ENCODE measurements at places on chromosomes 5 and 9.

DNA sequence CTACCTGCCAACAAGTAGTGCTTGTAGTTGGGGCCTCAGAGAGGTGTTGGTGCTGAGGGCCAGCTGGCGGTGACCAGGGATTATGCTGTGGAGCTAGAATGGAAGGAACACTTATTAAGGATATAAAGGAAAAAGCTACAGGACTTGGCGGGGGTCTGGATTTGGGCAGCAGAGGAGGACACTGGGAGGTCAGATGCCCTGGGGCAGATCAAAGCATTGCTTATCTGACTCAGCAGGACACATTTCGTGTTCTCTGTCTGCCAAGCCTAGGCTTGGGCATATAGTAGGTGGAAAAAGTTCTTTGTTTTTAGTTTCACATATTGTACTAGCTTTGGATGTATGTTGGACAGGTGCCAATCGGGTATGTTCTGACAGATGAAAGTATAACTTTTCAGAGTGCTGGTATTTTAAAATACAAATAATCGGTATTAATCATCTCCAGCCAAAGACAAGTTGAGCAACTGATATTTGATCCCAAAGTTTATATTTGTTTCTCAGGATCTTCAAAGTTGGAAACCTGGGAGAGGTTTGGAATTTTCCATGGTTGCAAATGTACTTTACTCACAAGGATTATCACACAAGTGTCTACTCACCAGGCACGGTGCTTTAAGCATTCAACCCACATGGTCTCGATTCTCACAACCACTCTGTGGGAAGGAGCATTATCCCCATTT, 69.4 kb downstream of the IQGAP2 start:
- DNase-seq, result no peak

- DNase-seq, result no peak
These were observed 283.4 kb downstream of the NFIB start for GRCh38 chr9:14030375-14031059.

- DNase-seq, result no peak
These were observed 2.5 kb upstream of the KDM3B start for GRCh38 chr5:138349852-138350562.

GRCh38 chr5:66814146-66814991, 218.2 kb downstream of the MAST4 start:
- no peak for DNase-seq

DNA sequence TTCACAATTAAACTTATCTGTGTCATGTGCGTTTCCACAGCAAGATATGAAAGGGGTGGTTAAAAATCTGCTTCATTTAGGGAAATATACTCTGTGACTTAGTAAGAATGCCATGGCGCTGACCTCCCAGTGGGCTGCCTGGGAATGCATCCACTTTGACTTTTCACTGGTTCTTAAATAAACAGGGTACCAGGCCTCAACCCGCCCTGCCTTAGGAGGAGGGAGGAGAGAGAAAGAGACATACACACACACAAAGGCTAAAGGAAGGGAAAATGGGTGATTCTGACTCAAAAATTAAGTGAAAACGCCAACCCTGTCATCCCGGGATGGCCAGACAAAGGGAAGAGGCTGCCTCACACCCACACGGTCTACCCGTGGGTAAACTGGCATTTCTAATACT, 122.1 kb downstream of the EBF1 start:
- no peak for DNase-seq

DNA sequence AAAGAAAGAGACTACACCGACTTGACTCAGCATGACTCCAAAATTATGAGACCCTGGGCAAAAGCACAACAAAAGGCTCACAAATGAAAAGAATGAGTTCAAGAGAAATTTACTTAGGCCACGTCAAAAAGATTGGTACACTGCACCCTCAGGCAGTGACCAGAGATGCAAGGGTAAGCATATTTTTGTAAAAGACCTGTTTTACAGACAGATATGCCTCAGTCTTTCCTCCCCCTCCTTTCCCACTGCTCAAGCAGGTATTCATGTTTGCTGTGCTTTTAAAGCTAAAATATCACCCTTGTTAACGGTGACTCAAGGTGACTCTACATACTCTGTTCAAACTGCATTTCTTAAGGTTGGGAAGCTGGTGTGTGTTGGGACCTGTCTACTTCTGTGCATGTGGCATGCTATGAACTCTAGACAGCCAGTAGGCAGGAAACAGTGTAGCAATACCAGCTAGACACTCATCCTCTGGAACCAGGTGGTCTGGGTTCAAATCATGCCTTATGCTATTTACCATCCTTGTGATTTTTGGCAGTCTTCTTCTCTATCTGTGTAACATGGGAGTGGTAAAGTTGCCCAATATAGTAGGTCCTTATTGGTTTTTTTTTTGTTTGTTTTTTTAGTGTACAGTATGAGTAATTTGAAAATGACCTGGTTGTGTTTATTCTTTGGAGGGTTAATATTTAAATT, 98.7 kb downstream of the TLE4 start:
- DNase-seq, result no peak

DNA sequence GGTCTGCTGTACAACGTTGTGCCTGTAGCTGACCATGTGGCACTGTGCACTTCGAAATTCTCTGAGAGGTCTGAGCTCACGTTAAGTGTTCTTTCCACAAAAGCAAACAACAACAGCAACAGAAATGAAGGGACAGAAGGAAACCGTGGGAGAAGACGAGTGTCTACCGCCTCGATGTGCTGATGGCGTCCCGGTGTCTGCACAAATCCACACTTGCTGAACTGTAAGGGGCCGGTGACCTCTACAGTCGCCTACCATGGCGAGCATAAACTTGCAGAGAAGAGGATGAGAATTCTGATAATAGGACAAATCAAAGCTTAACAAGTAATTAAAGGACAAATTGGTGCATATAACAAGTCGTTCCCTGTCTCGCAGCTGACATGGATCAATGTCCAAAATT, 114.0 kb downstream of the ADAMTS2 start:
- DNase-seq, result no peak

DNA sequence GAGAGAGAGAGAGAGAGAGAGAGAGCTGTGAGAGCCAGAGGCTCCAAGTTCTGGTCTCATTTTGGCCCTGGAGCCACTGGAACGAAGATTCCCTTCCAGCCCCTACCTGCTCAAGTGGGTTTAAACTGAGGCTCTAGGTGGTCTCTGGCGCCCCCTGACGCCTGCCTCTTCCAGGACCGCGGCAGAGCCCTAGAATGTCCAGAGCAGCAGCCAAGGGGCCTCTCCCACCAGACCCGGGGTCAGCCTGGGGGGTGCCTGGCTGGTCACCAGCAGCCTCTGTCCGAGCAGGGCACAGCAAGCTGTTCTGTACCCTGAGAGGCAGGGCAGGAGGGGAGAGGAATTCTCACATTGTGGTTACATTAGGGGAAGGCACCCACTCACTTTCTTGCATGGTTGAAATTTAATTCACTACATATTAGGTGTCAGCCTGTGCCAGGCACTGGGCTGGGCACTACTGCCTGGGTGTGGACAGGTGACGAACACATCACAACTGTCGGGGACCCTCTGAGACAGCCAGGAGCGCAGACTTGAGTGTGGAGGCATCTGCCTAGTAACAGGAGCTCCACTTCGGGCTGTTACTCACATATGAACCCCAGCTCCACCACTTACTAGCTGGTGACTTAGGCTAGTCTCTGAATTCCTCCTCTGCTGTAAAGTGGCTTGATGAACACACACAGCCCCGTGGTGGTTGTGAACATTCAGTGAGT, 44.5 kb downstream of the AMBP start:
- DNase-seq, result no peak

- no peak for DNase-seq
These were observed 98.9 kb upstream of the PHYKPL start for GRCh38 chr5:178331491-178331996.

- no peak for DNase-seq
These were observed 80.0 kb upstream of the PUM3 start for GRCh38 chr9:2923766-2924379.

- no peak for DNase-seq
These were observed 12.1 kb upstream of the WDR5 start for GRCh38 chr9:134123764-134124128.

GRCh38 chr9:76796296-76796695, 32.1 kb downstream of the PCA3 start:
- no peak for DNase-seq

- DNase-seq, result no peak
These were observed 297.7 kb upstream of the IRX4 start for GRCh38 chr5:2180456-2180855.

- DNase-seq, result no peak
These were observed 133.4 kb downstream of the SUSD1 start for GRCh38 chr9:112041536-112042243.

GRCh38 chr9:134636149-134636507, 5.5 kb upstream of the COL5A1 start:
- DNase-seq, result no peak

DNA sequence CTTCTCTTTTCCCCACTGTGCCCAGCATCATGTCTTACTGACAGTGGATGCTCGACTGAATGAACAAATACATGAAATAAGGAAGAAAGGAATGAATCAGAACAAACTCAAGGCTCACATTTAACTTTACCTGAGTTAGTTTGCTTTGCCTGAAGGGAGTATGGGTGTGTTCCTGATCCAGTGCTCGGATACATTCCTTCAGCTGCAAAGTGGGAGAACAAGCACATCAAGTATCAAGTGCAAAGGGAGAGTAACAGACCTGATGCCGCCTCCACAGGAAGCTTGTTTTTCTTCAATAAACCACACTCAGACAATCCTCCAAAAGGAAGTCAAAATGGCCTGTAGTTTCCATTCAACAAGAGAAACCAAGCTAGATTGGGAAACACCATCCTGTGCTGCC, 66.1 kb downstream of the KIF24 start:
- no peak for DNase-seq

GRCh38 chr5:132746954-132747615, at the start of gene CCNI2:
Gene CCNI2, plus strand, starts transcription at chr5:132747426. Its CDS starts 70 bp downstream, at chr5:132747496.
- peak; percentile 29 for DNase-seq

- no peak for DNase-seq
These were observed 148.2 kb upstream of the KLF4 start for GRCh38 chr9:107637421-107638420.

DNA sequence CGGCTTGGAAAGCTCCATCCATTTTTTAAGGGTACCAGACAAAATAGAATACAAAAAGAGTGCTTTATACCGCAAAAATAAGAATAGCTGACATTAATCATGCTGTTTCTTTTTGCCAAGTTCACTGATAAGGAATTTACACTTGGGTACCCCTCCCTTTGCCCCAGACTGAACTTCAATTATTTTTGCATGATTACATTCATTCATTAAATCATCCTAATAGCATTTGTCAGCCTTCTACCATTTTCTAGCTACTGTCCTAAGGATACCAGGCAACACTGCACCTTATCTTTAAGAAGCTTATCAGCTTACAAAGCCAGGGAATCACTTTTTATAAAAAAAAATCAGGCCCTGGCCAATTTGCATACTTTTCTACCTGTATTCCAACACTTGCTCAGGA, 48.4 kb downstream of the YIPF5 start:
- no peak for DNase-seq
